ENCODE measurements at places on chromosomes 16 and 17.

GRCh38 chr16:15466886-15467781 is 32.7 kb downstream of the BMERB1 start:
- no peak for DNase-seq

GRCh38 chr17:33602981-33603380 is 309.9 kb upstream of the ASIC2 start:
- DNase-seq, result no peak

DNA sequence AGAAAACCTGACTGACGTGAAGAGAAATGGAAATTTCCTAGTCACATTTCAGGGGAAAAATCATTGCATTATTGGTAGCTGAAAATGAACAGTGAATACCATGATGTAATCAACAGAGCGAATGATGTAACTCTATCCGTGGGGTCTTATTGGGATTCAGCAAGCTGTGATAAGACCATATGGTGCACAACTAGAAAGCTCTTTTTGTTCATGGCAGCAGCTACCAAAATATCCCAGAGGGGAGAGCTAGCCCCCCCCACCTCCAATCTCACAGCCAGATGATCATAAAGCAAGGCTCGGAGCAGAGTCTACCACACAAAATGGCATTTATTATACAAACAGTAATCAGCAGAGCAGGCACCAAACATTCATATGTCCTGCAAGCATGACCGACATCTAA is 22.2 kb upstream of the DNAH17 start:
- no peak for DNase-seq

DNA sequence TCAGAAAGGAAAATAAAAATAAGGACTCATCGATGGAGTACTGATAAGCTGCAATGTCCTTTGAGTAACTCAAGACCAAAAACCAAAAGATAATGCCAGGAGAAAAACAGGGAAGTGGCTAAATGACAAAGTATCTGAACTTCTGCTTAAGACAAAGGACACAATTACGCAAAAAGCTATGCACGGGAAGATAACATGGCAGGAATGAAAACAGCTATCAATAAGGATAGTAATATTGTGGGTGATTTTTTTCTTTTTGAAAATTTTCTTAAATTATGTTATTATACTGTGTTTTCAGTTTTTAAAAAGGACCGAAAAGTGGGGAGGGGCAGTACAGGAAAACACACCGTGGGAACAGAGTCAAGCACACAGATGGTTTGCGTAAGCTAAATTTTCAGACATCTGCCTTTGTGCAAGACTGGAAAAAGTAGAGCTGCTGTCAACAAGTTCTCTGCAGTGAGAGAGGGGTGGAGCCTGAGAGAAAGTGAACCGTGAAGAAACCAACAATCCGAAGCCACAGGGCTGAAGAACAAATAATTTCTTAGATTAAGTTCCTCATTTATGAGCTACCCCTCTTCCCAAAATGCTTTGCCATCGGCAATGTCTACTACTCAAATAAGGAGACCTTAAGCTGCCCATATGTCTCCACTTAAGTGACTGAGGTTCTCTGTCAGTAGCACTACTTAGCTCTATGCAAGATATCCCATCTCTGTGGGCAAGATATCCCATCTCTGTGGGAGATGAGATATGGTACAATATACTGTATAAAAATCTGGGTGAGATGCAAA is 99.9 kb upstream of the CORO6 start:
- DNase-seq, result peak; percentile 6

- DNase-seq, result no peak
Measured at GRCh38 chr16:2121853-2122252, 13.8 kb downstream of the PKD1 start.

GRCh38 chr16:9035996-9036395 is 55.4 kb upstream of the HAPSTR1 start:
- DNase-seq, result no peak

GRCh38 chr16:57032931-57033330 is 43.6 kb downstream of the NLRC5 start:
- no peak for DNase-seq

Data from activated CD8-positive, alpha-beta memory T cell treated with anti-CD3 and anti-CD28 coated beads for 1 hour (primary cell).